ENCODE measurements at places on chromosomes 3 and 15.

- DNase-seq: no peak
Measured at GRCh38 chr3:150165396-150166094, 194.8 kb upstream of the PFN2 start.

GRCh38 chr3:168620854-168621253 is 525.1 kb upstream of the GOLIM4 start:
- no peak for DNase-seq

GRCh38 chr3:4421121-4421520 is 45.9 kb downstream of the SUMF1 start:
- no peak for DNase-seq

GRCh38 chr3:7576506-7576905 is 715.6 kb downstream of the GRM7 start:
- no peak for DNase-seq

DNA sequence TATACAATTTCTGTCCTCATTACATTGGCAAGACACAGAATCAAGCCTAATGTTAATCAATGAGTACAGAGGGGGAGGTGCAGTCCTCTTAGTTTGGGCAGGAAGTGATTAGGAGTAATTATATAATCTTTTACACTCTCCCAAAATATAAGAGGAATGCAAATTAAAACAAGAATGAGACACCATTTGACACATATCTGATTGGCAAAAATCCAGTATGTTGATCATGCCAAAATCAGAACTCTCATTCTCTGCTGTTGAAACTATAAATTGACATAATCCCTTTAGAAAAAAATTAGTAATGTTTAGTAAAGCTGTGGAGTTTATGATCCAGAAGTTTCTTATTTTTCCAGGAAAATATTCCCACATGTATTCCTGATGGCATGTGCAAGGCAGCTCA is 373.4 kb downstream of the EPHA6 start:
- DNase-seq: no peak

DNA sequence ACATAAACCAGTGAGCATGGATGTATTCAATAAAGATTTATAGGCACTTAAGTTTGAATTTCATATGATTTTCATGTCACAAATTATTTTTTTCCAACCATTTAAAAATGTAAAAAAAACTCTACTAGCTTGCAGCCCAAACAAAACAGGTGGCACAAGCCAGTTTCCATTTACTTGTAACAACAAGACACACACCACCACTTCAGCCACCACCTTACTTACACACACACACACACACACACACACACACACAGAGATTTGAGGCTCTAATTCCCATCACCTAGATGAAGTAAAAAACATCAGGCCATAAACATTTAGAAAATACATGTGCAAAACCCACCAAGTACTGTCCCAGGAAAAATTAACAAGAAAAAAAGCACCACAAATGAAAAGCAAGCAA is 25.3 kb downstream of the MYO9A start:
- DNase-seq: no peak

DNA sequence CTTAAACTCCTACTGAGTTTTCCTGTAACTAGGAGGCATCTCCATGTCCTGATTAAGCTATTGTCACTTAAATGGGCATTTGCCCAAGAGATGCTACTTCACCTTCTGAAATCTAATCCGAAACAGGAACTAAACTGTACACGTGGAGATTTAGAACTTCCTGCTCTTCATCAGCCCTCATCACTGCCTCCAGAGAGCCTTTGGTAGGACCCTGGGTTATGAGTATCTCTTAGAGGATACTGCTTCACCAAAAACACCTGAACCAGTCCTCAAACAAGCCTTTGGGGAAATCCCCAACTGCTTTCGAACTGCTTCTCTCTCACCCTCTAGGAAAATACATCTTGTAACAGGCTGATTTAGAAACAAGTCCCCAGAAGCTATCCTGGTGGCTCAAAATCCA is 320.3 kb downstream of the GAP43 start:
- no peak for DNase-seq

DNA sequence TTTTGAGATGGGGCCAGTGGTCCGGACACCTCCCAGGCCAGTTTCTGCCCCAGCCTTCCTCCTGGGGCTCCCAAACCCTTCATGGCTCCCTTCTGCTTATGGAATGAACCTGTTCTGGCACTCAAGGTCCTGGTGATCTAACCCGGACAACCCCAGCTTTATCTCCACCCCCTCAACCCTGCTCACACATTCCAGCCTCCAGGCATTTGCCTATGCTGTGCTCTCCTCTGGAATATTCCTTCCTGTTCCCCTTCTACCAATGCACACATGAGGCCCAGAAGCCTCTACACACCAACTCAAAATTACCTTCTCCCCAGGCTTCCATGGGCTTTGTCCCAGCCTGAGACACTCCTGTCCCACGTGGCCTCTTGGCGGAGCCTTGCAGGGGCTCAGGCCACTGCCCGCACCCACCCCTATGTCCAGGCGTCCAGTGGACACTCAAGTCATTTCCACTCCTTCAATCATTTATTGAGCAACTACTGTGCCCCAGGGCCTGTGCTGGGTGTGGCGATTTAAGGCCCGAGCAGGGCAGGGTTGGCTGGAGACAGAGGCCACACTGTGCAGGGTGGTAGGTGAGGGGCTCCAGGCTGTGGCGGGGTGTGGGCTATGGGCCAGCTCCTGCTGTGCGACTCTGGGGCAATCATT is 18.8 kb downstream of the PLXND1 start:
- no peak for DNase-seq

DNA sequence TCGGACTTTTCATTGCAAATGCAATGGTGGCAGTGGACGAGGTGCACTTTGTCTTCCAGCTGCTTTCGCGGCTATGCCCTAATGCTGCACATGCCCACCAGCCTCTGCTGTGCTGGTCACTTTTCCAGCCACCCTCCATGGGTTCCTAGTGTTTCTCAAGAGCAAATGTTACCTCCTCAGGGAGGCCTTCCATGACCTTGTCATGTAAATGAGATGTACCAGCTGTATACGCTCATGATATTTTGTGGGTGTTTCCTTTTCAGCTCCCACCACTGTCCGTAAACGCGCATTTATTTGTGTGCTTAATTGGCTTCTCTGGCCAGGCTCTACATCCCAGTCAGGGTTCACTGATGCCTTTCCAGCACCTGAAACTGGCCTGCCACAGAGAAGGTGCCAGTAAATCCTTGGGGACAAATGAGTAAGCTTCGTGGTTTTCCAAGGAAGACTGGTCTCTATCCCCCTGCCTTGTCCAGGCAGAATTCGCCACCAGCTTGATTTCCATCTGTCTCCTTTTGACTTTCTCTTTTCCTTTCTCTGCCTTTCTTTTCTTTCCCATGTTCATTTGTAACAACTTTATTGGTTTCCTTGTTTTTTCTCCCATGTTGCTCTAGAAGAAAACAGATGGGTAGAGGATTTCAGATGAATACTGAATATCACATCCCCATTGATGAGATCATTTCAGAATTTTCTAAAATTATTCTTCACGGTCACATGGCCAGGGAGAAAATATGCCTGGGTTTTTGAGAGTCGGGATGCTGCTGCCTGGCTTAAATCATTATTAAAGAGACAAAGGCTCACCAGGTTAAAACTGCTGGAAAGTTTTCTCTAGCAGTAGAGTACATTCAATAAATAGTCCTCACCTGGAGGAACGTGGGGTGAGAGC is 82.5 kb downstream of the CHST2 start:
- no peak for DNase-seq

GRCh38 chr3:101362406-101362805 is 42.0 kb upstream of the IMPG2 start:
- DNase-seq: no peak

DNA sequence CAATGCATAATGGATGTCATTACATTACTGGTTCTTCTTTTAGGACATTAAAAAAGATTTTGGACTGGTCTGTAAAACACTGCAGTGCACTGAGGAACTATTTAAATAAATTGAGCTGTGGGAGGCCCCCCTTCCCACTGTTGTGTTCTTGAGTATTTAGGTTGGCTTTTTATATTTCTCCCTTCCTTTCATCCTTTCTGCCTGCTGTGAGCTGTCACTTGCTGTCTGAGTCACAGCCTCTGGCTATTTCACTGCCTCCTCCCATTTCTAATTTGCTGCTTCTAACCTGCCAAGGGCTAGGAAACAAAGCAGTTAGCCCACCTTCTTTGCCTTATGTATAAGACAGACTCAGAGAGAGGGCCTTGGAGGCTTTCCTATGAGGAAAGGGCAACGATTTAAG is 89.0 kb upstream of the FNDC3B start:
- DNase-seq: no peak

- no peak for DNase-seq
Measured at GRCh38 chr3:7285505-7285904, 424.6 kb downstream of the GRM7 start.

GRCh38 chr3:24229468-24230221 is 265.0 kb downstream of the THRB start:
- DNase-seq: no peak

GRCh38 chr3:123028233-123028828 is 768 bp upstream of the SEMA5B start:
- DNase-seq: no peak

GRCh38 chr3:123093696-123094095 is 26.9 kb downstream of the PDIA5 start:
- no peak for DNase-seq

DNA sequence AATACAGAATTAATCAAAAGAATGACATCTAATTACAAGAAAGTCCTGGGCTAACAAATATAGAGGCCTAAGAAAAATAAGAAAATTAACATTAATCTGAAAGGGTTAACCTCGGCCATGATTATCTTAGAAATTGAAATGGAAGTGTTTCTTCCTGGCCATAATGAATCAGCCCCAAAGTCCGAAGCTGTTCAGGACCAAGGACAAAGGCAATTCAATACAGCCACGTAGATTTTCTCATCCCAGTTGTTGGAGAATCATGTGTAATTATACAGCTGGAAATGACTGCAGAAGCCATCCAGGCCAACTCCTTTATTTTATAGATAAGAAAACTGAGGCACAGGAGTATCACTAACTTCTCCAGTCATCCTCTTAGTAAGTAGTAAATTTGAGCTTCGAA is 38.0 kb upstream of the GBE1 start:
- DNase-seq: no peak

GRCh38 chr3:20344400-20344959 is 158.5 kb upstream of the SGO1 start:
- no peak for DNase-seq

Data from stimulated activated CD4-positive, alpha-beta T cell treated with anti-CD3 and anti-CD28 coated beads, Interleukin-15, amount 100 ng/mL, for 1 hour (primary cell).